ENCODE measurements at places on chromosomes 1 and 21.

DNA sequence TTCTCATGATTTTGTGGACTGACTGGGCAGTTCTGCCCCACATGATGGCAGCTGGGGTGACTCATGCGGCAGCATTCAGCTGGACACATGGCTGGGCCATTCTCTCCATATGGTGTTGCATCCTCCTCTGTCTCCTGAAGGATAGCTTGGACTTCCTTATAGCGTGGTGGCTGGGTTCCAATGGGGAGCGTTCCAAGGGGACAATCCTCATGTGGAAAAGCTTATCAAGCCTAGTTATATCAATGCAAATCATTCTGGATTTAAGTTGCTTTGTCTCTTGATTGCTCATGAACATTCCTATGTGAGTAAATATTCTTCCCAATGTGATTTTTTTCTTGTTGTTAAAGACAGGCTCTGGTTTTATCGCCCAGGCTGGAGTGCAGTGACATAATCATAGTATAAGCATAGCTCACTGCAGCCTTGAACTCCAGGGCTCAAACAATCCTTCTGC, 13.2 kb upstream of the SLC2A1 start:
- H3K36me3 ChIP-seq = peaks cover 2% of the 10 kb centered on the region
- H3K4me1 ChIP-seq = peaks cover 2% of the 10 kb centered on the region
- H3K27me3 ChIP-seq = no peaks in the 10 kb centered on the region
- DNase-seq = no peak

DNA sequence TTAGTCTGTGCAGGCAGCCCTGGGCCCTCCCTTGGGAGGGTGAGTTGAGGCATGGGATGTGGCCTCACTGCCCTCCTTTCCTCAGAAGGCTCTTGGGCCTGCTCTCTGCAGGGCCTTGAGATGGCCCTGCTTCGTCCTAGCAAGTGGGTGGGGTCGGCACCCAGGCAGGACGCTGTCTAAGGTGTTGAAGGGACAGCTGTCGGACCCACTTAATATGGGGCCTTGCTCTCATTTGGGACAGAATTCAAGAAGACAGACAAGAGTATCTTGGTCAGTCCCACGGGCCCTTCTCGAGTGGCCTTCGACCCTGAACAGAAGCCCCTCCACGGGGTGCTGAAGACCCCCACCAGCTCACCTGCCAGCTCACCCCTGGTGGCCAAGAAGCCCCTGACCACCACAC, 26.0 kb upstream of the PDXK start:
- peaks cover 4% of the 10 kb centered on the region for H3K4me1 ChIP-seq
- peaks cover 50% of the 10 kb centered on the region for H3K36me3 ChIP-seq
- DNase-seq = no peak
- H3K27me3 ChIP-seq = no peaks in the 10 kb centered on the region

DNA sequence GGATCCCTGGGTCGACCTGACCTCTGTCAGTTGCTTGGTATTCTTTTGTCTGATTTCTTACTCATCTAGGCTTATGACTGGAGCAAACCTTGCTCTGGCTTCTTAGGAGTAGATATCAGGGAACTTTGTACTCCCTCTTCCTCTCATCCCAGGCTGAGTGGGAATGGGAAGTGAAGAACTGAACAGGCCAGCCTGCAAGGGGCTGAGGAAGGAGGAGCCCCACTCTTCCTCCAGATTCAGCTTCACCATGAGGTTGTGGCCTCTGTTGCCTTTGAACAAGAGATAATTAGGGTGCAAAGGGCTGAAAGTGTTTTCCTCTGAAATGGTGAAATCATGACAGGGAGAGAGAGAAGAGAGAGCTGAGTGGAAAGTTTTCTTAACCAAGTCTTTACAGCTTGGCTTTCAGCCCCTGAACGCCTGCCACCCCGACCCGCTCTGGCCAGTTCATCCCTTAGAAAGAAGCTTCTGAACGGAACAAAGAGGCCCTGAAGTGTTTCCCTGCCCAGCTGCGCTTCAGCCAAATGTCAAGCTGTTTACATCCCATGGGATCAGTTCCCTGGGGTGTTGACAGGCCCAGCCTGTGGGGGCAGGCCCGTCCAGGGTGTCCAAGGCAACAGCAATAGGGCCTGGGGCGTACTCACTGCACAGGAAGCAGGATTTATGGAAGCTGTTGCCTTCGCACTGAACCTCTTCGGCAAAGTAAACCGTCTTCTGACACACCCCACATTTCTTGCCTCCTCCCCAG, 11.2 kb downstream of the CSRP1 start:
- peaks cover 25% of the 10 kb centered on the region for H3K36me3 ChIP-seq
- no peak overlapping the region for H3K4me3 ChIP-seq
- H3K27me3 ChIP-seq = no peaks in the 10 kb centered on the region

DNA sequence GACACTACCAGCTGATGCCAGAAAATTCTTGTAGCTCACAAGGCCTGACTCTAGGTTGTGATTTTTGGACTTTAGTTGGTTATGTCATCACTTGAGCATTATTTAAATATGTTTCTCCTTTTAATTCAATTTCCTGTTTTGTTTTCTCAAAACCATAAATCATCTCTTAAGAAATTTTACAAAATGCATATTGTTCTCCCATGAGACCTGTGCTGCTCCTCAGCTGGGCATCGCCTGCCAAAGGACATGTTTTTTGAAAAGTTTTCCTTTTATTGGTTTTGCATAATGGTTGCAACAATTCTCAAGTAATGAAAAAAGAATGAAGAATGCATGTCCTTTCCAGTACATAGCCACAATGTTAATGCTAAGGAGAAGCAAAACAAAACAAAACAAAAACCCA, 204.7 kb upstream of the LYPLAL1 start:
- DNase-seq = no peak
- no peaks in the 10 kb centered on the region for H3K4me1 ChIP-seq
- no peaks in the 10 kb centered on the region for H3K36me3 ChIP-seq
- no peak overlapping the region for H3K4me3 ChIP-seq

- H3K4me1 ChIP-seq = no peaks in the 10 kb centered on the region
- H3K27me3 ChIP-seq = peaks cover 10% of the 10 kb centered on the region
- H3K4me3 ChIP-seq = no peak overlapping the region
- H3K36me3 ChIP-seq = no peaks in the 10 kb centered on the region
Observed at GRCh38 chr1:78156805-78157521, 111.2 kb downstream of the GIPC2 start.

- no peak overlapping the region for H3K27ac ChIP-seq
- peaks cover 44% of the 10 kb centered on the region for H3K36me3 ChIP-seq
- H3K4me1 ChIP-seq = peaks cover 32% of the 10 kb centered on the region
- no peak overlapping the region for H3K4me3 ChIP-seq
- no peak for DNase-seq
- no peaks in the 10 kb centered on the region for H3K27me3 ChIP-seq
Observed at GRCh38 chr21:33296156-33296555, 28.6 kb upstream of the IFNAR1 start.

- peaks cover 2% of the 10 kb centered on the region for H3K36me3 ChIP-seq
- H3K27ac ChIP-seq = peak overlapping the region; percentile 96
- H3K4me1 ChIP-seq = peaks cover 69% of the 10 kb centered on the region
- no peaks in the 10 kb centered on the region for H3K27me3 ChIP-seq
- DNase-seq = peak; percentile 94
Observed at GRCh38 chr1:161185282-161185682, 8.0 kb upstream of the B4GALT3 start.

DNA sequence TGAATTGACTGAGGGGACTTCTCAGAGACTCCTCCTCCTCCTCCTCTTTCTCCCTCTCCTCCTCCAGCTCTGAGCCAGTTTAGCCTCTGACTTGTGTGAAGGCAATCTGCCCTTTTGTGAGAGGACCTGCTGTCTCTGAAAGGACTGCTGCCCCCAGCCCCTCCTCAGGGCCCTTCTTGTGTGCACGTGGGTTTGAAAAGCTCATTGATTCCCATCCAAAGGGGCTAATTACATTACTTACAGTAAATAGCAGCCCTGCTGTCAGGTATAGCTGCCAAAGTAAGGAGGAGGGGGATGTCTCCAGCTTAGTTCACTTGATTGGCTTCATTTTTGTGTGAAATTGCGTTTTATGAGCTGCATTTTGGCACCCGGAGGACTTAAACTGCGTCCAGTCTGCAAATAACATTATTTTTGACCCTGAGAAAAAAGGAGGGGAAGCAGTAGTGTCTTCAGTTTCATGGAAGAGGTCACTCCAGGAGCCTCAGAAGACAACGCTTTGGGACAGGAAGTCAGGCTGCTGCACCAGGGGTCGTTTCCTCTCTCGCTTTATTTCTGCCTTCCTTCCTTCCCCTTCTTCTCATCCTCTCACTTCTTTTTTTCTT, 1.8 kb upstream of the LHX9 start:
- no peak overlapping the region for H3K27ac ChIP-seq
- peak; percentile 58 for DNase-seq
- H3K4me1 ChIP-seq = peaks cover 71% of the 10 kb centered on the region

- H3K27ac ChIP-seq = peak overlapping the region; percentile 2
- peaks cover 31% of the 10 kb centered on the region for H3K36me3 ChIP-seq
- no peaks in the 10 kb centered on the region for H3K27me3 ChIP-seq
- H3K4me1 ChIP-seq = peaks cover 17% of the 10 kb centered on the region
- H3K4me3 ChIP-seq = peak overlapping the region; percentile 99
Observed at GRCh38 chr1:107058245-107059032, 2.0 kb downstream of the PRMT6 start.

GRCh38 chr1:40844887-40845878, 17.0 kb downstream of the CITED4 start:
- peak overlapping the region; percentile 47 for H3K4me3 ChIP-seq
- peak; percentile 73 for DNase-seq
- peaks cover 3% of the 10 kb centered on the region for H3K27me3 ChIP-seq
- H3K4me1 ChIP-seq = peaks cover 50% of the 10 kb centered on the region
- H3K27ac ChIP-seq = peak overlapping the region; percentile 71
- peaks cover 2% of the 10 kb centered on the region for H3K36me3 ChIP-seq

- no peaks in the 10 kb centered on the region for H3K27me3 ChIP-seq
- DNase-seq = no peak
- no peak overlapping the region for H3K27ac ChIP-seq
- peaks cover 5% of the 10 kb centered on the region for H3K4me1 ChIP-seq
- peaks cover 46% of the 10 kb centered on the region for H3K36me3 ChIP-seq
Observed at GRCh38 chr1:1254667-1254998, 8.1 kb upstream of the C1QTNF12 start.

DNA sequence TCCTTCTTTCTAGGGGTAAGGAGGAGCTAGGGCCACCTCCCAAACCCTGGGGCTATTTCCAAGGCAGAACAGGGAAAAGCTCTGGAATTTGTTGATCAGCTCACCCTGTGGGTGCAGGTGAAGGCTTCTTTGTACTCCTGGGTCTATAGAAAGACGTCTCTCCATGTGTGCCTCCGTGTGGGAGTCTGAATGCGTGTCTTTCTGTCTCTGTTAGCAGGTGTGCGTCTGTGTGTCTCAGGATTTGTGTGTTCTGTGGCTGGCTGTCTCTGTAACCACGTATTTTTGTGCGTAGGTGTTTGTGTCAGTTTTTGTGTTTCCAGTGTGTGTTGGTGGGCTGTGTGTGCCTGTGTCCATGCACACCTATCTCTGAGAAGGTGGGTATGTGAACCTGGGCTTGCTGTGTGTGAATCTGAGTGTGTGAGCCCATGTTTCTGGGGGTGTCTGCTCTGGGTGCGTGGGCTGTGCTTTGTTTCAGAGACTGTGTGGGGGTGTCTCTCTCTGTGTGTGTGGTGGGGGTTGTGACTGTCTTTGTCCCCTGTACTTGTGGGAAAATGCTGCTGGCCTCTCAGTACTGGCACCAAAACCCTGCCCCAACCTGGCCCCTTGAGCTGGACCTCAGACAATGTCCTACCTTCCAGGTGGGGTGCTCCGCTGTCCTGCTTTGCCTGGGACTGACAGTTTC, 12.7 kb upstream of the ETV3L start:
- no peaks in the 10 kb centered on the region for H3K36me3 ChIP-seq
- no peak overlapping the region for H3K4me3 ChIP-seq
- peaks cover 8% of the 10 kb centered on the region for H3K4me1 ChIP-seq
- peaks cover 34% of the 10 kb centered on the region for H3K27me3 ChIP-seq

DNA sequence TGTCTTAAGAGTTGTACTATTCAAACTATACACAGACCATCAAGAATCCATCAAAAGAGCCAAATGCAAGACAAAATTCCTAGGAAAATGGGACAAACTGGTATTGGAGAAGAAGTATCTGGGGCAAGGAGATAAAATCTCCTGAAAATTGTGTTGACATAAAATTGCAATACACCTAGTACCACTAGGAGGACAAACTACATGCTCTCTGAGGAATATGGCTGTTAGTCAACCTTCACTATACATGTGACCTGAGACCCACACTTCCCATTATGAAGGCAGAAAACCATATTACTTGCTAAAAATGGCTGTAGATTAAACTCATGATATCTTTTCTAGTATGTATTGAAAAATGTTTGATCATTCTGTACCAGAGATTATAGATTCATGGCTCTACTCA, 30.0 kb downstream of the IRF2BP2 start:
- H3K36me3 ChIP-seq = no peaks in the 10 kb centered on the region
- DNase-seq = no peak
- no peak overlapping the region for H3K4me3 ChIP-seq
- H3K4me1 ChIP-seq = peaks cover 18% of the 10 kb centered on the region
- H3K27ac ChIP-seq = no peak overlapping the region

- H3K36me3 ChIP-seq = peaks cover 2% of the 10 kb centered on the region
- peak overlapping the region; percentile 49 for H3K4me3 ChIP-seq
- peaks cover 20% of the 10 kb centered on the region for H3K27me3 ChIP-seq
- peaks cover 24% of the 10 kb centered on the region for H3K4me1 ChIP-seq
- DNase-seq = no peak
Observed at GRCh38 chr1:8211251-8211882, 106.5 kb upstream of the SLC45A1 start.

GRCh38 chr1:211623515-211623914, 44.6 kb upstream of the SLC30A1 start:
- no peaks in the 10 kb centered on the region for H3K36me3 ChIP-seq
- peaks cover 14% of the 10 kb centered on the region for H3K4me1 ChIP-seq
- H3K27ac ChIP-seq = no peak overlapping the region
- no peak for DNase-seq

GRCh38 chr1:23869051-23869450, 961 bp upstream of the FUCA1 start:
- peak overlapping the region; percentile 81 for H3K4me3 ChIP-seq
- peaks cover 21% of the 10 kb centered on the region for H3K4me1 ChIP-seq
- H3K36me3 ChIP-seq = peaks cover 3% of the 10 kb centered on the region
- H3K27ac ChIP-seq = no peak overlapping the region

DNA sequence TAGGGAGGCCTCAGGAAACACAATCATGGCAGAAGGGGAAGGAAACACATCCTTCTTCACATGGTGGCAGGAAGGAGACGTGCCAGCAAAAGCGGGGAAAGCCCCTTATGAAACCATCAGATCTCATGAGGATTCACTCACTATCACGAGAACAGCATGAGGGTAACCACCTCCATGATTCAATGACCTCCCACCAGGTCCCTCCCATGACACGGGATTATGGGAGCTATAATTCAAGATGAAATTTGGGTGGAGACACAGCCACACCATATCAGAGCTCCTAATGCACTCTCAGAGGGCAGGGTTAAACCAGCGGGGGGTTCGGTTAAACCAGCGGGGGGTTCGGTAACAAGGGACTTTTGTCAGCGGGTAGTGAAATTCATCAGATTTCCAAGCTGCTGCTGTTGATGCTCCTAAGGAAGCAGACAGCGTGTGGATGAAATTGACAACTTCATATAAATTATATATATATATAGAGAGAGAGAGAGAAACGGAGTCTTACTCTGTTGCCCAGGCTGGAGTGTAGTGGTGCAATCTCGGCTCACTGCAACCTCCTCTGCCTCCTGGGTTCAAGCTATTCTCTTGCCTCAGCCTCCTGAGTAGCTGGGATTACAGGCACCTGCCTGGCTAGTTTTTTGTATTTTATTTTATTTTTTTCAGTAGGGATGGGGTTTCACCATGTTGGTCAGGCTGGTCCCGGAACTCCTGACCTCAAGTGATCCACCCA, 4.2 kb downstream of the CSTB start:
- DNase-seq = no peak
- peaks cover 30% of the 10 kb centered on the region for H3K4me1 ChIP-seq
- H3K4me3 ChIP-seq = no peak overlapping the region
- H3K27me3 ChIP-seq = no peaks in the 10 kb centered on the region
- peaks cover 35% of the 10 kb centered on the region for H3K36me3 ChIP-seq

- peak overlapping the region; percentile 88 for H3K27ac ChIP-seq
- H3K36me3 ChIP-seq = peaks cover 17% of the 10 kb centered on the region
- H3K4me3 ChIP-seq = peak overlapping the region; percentile 69
- H3K27me3 ChIP-seq = no peaks in the 10 kb centered on the region
Observed at GRCh38 chr1:1199961-1200875, 6.2 kb downstream of the TNFRSF18 start.

Data from activated CD4-positive, alpha-beta T cell treated with anti-CD3 and anti-CD28 coated beads, Interleukin-2, amount 10 ng/mL, durations not matched to agents 24 days and 14 days (primary cell).